M059J (cell line): ENCODE measurements at places on chromosomes 1 and 21.

DNA sequence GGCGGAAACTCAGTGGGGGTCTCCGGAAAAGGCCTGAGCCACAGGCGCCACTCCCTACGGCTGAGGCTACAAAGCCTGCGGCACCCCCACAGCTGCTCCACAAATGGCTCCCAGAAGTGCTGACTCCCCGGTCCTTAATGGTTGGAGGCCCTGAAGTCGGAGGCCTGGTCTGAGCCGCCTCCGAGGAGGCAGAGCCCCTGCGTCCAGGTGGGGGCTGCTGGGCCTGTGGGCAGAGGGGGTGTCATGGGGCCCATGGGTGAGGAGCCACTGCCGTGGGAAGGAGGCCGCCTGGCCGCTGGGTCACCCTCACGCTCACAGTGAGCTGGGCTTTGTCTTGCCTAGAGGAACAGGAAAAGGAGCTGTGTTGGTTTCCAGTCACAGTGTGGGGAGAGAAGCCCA lies 12.4 kb upstream of the COL18A1 start:
- no peak for DNase-seq

- no peak for DNase-seq
These were observed 2.3 kb downstream of the MX1 start for GRCh38 chr21:41428311-41428710.

DNA sequence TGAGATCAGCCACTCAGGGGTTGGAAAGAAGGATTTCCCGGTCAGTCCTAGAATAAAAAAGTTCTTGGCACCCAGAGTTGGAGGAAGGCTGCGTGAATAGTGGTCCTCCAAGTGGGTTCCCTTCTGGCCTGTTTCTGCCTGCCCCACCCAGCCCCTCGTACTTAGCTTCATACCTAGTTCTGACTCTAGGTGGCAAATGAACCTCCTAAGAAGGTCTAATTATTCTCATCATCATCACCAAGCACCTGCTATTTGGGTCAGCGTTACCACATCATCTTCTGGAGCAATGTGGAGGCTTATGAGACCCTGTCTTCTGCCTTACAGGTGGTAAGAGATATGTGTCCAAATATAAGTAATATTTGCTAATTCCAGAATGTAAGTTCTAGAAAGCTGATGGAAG lies 35.9 kb upstream of the NFASC start:
- DNase-seq = no peak

DNA sequence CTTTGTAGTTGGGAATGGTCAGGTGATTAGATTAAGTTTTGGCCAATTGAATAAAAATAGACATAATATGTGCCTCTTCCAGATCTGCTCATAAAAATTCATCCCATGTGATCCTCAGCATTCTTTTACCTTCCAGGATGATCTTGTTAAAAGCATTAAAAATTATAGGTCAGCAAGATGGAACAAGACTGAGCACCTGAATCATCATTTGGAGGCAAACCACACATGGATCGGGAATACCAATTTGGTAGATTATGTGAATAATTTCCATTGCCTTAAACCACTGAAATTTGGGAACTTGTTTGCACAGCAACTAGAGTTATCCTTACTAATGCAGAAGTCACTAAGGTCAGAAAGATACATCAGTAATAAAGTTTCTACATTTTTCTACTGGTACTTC lies 681.4 kb upstream of the ADGRL2 start:
- DNase-seq = no peak

DNA sequence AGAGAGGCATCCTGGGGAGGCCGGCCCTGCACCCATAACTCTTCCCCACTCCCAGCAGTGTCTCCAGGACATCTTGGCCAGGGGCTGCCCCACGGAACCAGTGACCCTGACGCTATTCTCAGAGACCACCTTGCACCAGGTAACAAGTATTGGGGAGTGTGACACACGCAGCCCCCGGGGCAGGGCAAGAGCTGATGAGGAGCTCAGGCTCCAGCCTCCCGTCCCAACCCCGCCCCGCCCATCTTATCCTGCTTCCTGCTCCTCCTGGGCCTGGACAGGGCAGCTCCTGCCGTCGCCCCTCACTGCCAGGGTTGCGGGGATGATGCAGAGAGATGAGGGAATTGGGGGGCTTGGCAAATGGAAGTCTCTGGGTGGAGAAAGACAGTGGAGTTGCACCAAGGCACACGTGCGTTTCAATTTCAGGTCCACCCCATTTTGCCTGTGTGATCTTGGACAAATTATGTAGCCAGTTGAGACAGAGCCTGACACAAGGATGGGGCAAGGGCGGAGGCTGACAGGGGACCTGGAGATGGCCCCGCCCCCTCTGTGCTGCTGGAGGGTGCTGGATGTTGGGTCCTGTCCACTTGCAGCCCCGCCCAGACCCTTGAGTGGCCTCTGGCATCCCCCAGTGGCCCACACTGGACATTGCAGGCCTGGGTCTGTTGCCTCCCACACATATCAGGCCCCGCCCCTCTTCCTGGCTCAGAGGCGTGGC lies 10.7 kb downstream of the CLCNKA start:
- peak; percentile 85 for DNase-seq

- no peak for DNase-seq
These were observed 17.0 kb downstream of the ZNF697 start for GRCh38 chr1:119631086-119631432.

DNA sequence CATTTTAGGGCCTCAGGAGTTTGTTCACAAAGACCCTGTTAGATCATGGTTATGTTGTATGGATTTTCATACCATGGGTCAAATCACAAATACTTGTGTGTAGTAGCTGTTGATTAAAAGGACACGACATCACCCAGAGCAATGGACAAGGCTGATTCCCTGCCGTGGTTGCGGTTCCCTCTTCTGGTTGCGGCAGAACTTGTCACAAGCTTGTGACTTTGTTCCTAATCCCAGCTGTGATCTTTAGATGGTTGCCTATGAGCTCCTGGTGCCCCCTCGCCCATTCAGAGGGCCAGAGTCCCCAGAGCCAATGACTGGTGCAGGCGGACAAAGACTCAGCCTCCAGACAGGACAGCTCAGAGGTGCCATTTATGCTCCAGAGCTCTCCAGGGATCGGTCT lies 11.8 kb upstream of the SDHB start:
- DNase-seq = no peak

DNA sequence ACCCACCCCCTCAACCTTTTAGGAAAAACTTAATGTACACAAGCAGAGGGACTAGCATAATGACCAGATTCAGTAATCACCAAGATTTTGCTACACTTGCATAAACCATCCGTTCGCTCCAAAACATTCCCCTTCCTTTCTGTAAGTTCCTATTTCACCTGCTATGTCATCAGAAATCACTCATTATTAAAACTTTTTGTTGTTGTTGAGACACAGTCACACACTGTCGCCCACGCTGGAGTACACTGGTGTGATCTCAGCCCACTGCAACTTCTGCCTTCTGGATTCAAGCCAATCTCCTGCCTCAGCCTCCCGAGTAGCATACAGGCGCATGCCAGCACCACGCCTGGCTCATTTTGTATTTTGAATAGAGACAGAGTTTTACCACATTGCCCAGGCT lies 3.4 kb downstream of the MRPL20 start:
- DNase-seq = no peak

DNA sequence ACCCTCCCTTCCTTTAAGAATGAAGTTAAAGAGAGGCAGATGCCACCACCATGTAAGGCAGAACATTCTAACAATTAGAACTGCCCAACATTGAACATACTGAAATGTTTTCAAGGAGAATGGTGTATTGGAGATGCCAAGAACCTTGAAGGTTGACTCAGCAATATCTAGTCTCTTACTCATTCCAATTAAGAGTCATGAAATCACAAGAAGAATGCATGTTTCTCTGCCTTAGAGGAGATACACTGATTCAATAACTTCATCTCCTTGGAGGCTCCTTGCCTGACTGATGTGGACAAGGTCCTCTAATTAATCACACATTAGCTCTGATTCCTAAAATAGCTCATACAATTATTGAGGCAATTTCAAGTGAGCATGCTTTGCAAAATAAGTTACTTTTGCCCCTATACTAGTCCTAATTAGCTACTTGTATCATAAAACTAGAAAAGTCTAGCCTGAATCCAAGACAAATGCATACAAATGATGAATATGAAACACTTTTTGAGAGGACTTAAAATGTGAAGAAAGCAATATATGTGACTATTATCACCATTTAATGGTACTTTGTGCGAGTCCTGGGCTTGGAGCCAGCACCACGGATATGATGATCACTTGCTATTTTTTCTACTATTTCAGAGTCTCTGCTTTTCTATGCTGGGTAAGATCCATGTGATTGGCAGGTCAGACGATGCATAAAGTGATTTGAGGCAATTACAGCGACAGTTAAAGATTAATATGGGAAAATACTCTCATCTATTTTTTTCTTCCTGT lies 114.5 kb downstream of the DSCAM start:
- no peak for DNase-seq

DNA sequence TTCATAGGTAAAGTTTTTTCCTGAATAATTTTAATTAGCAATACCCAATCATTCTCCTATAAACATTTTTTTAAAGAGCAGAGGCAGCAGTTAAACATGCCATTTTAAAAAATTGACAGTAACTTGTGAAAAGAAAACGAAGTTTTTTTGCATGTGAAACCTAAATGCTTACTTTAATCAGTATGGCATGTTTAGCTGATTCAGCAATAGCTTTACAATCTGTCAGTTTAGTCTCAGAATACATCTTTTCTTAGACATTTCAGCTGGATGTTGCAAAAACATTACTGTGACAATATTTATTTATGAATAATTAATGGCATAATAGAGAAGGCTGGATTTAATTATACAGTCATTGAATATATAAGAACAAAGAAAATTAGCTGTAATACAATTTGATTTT lies 1132.4 kb upstream of the ADGRL2 start:
- no peak for DNase-seq

DNA sequence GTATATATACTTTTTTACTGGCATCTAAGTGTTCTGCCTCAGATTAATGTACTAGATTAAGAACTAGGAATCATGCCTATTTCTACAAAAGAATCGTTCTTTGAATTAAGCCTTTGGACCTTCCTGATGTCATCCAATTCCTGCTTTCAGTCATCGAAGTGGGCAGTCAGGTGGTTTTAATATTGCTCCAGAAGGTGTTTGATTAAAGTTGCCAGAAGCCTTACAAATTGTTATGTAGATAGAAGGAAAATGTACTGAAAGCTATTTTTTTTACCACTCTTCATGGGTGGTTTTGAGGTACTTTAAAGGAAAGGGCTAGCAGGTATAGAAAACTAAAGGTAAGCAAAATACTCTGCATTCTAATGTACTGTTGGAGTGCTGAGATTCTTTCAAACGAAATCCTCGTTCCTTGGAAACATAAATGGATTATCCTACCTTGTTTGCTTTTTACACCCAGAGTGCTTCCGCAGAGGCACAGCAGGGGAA lies 716 bp downstream of the CTBS start:
- DNase-seq = no peak

- no peak for DNase-seq
These were observed 121.9 kb downstream of the NRIP1 start for GRCh38 chr21:14942801-14943490.

DNA sequence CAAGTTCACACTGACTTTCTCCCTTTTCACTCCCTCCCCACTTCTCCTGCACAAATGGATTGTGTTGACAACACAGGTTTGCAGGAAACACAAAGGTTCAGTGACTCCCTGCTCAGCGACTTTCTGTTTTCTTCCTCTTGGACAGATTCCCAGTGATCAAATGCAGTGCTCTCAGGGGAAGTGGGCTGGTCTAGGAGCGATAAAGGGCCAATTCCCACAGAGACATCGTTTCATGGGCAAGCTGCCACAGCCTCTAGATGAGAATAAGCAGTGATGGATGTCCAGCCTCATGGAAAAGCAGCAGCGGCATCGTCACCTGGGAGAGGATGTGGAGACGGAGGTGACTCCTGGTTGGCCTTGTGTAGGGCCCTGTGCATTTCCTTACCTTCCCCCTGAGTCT lies 30.6 kb downstream of the FYB2 start:
- peak; percentile 28 for DNase-seq

GRCh38 chr1:84277343-84278059 lies 24.0 kb upstream of the SAMD13 start:
- DNase-seq = no peak

DNA sequence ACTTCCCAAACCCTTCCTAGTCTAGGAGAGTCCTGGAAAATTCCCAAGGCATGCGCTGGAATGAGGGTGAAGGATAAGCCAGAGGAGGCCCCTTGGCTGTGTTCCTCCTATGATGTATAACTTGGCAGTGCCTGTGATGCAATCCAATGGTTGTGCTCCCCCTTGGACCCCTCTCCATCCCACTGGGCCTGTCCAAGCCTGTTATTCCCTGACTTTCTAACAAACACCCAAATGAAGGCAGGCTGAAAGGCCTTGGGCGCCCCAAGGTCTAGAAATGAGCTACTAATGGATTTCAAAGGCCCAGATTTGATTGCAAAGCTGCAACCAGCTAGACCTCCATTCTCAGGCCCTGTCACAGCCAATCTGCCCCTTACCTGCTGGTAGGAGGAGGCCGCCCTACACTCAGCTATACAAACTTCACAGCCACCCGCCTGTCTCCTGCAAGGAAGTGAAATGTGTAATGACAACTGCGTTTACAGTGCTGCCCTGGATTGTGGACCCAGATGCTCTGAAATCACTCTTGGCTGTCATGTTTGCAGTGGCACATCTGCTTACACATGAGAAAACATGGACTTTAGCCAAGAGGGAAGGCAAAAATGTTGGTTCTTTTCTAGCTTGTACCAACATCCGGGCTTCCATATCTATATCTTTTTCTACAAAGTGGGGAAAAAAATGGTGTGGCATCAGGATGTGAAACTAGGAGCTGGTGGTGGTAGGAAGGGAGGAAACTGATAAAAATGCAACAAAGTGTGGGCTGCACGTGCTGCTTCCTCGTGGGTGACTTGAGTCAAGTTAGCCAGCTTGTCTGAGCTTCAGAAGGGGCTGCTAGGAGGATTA lies 130.4 kb downstream of the TRABD2B start:
- no peak for DNase-seq

DNA sequence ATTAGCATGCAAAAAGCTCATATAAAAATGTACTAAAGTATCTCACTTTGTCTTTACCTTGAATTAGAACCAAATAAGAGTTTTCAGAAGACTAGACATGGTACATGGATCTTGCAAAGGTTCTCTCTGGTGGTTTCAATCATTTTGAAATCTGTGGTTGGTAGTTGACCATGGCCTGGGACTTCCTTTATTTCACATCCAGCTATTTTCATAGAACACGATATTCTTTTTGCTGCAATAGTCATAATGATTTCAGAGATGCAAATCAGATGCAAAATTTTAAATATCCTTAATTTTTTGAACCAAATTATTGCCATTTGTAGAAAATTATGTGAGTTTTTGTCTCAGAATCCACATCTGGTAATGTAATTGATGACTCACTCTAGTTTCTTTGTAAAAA lies 375.1 kb upstream of the ZP4 start:
- no peak for DNase-seq

DNA sequence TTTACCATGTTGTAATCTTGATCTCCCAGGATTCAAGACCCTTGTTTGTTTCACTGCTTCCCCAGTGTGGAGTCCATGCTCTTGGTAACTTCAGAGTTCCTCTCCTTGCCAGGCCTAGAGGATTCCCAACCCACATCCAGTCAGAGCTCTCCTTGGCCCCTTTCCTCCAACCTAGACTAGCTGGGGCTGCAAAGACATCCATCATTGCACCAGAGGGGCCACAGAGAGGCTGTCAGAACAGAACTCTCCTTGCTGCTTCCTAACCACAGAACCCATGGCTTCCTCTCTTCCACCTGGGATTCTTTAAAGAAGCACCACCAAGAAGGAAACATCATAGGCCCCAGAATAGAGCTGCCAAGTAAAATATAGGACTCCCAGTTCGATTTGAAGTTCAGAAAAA lies 81.0 kb downstream of the HMGB4 start:
- peak; percentile 41 for DNase-seq

- no peak for DNase-seq
These were observed 27.8 kb downstream of the PLEKHA6 start for GRCh38 chr1:204331847-204332487.
